Vagina (tissue), 2 donors: ENCODE measurements at places on chromosomes 5 and 9. TPM values are rescaled to one million over a fixed set of nuclear protein-coding genes. Genes with fewer than 3 reads are reported as not detected.
A peak's percentile ranks its signal among the peaks of the same experiment; 100 is the strongest.

Gene CORO2A
- 17.4 TPM for total RNA-seq

GRCh38 chr9:27491154-27491553 is 32.9 kb upstream of the IFNK start:
- H3K4me1 ChIP-seq: peaks cover 4% of the 10 kb centered on the region
- no peak overlapping the region for H3K27ac ChIP-seq
- DNase-seq: no peak

- DNase-seq: peak; percentile 80
- no peaks in the 10 kb centered on the region for H3K36me3 ChIP-seq
- no peaks in the 10 kb centered on the region for H3K4me1 ChIP-seq
- H3K4me3 ChIP-seq: no peak overlapping the region
- H3K27me3 ChIP-seq: no peaks in the 10 kb centered on the region
- H3K27ac ChIP-seq: no peak overlapping the region
Measured at GRCh38 chr5:1657161-1657741, 133.5 kb upstream of the LPCAT1 start.

DNA sequence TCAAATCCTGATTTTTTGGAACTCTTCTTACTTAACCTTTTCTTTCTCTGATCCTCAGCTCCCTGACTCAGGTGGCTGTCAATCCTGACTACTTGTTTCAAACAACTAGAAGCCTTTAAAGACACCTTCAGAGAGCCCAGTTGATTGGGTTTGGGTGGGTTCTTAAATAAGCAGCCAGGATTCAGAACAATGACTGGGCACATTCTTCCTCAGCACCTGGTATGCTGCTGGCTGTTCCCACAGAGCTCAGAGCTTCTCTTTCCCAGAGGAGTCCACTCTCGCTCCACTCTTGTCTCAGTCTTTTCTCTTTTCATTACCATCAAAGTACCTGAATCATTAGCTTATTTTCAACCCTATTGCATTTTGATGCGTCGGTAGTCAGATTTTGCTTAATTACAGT is 22.5 kb downstream of the PCSK5 start:
- no peaks in the 10 kb centered on the region for H3K27me3 ChIP-seq
- H3K27ac ChIP-seq: no peak overlapping the region
- no peak for DNase-seq
- H3K4me3 ChIP-seq: no peak overlapping the region
- H3K4me1 ChIP-seq: peaks cover 20% of the 10 kb centered on the region

GRCh38 chr5:174247301-174247700 is 201.8 kb downstream of the NSG2 start:
- no peak overlapping the region for H3K4me3 ChIP-seq
- H3K27ac ChIP-seq: no peak overlapping the region
- no peaks in the 10 kb centered on the region for H3K27me3 ChIP-seq
- H3K36me3 ChIP-seq: no peaks in the 10 kb centered on the region
- peaks cover 8% of the 10 kb centered on the region for H3K4me1 ChIP-seq

GRCh38 chr5:57492632-57493031 is 10.0 kb upstream of the ACTBL2 start:
- H3K27ac ChIP-seq: no peak overlapping the region
- H3K4me1 ChIP-seq: peaks cover 17% of the 10 kb centered on the region
- H3K4me3 ChIP-seq: no peak overlapping the region
- H3K27me3 ChIP-seq: no peaks in the 10 kb centered on the region
- H3K36me3 ChIP-seq: no peaks in the 10 kb centered on the region

Gene ENHO
- not detected for total RNA-seq

- H3K4me3 ChIP-seq: no peak overlapping the region
- H3K27ac ChIP-seq: no peak overlapping the region
- no peaks in the 10 kb centered on the region for H3K27me3 ChIP-seq
- peaks cover 10% of the 10 kb centered on the region for H3K4me1 ChIP-seq
Measured at GRCh38 chr9:92297611-92298010, 4.1 kb upstream of the IARS1 start.

GRCh38 chr5:151569132-151570046 is 21.7 kb downstream of the FAT2 start:
- no peak overlapping the region for H3K4me3 ChIP-seq
- no peak for DNase-seq
- H3K4me1 ChIP-seq: no peaks in the 10 kb centered on the region
- no peaks in the 10 kb centered on the region for H3K36me3 ChIP-seq
- no peaks in the 10 kb centered on the region for H3K27me3 ChIP-seq

DNA sequence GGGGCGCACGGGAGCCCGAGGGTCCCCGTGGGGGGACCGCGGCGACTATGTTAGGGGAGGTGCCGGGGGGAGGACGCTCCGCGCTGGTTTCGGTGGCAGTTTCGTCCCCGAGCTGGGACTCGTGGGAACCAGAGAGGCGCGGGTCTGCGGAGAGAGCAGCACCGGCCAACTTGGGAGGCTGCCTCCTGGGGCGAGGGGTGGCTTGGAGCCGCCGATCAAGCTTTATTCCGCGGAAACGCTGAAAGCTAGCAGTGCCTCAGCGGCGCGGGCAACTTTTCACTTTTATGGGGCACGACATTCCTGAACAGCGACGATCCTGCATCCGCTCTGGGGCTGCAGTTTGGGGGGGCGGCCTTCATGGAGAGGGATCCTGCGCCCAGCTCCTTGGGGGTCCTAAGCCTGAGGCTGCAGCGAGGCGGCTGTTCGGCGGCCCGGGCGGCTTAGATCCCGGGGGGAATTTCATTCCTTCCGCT is 369 bp downstream of the OCLN start:
- peak overlapping the region; percentile 58 for H3K4me3 ChIP-seq
- no peak for DNase-seq
- peak overlapping the region; percentile 52 for H3K27ac ChIP-seq
- H3K4me1 ChIP-seq: peaks cover 19% of the 10 kb centered on the region
- no peaks in the 10 kb centered on the region for H3K36me3 ChIP-seq

DNA sequence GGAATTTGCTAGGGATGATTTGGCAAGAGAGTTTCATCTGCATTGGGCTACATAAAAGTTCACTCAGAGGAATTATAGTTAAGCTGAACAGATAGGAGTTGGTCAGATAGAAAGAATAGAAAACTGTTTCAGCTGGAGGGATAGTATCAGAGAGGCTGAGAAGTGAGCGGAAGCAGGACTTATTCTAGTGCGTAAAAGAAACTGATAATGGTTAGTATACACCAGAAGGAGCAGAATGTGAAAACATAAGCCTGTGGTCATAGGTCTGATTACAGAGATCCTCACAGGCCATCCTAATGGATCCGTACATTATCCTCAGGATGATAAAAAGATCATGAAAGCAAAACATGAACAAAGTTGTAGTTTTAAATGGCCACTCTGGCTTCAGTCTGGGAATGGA is 585.2 kb downstream of the BRINP1 start:
- no peak for DNase-seq
- H3K27ac ChIP-seq: no peak overlapping the region
- no peak overlapping the region for H3K4me3 ChIP-seq
- H3K36me3 ChIP-seq: no peaks in the 10 kb centered on the region
- H3K27me3 ChIP-seq: no peaks in the 10 kb centered on the region

DNA sequence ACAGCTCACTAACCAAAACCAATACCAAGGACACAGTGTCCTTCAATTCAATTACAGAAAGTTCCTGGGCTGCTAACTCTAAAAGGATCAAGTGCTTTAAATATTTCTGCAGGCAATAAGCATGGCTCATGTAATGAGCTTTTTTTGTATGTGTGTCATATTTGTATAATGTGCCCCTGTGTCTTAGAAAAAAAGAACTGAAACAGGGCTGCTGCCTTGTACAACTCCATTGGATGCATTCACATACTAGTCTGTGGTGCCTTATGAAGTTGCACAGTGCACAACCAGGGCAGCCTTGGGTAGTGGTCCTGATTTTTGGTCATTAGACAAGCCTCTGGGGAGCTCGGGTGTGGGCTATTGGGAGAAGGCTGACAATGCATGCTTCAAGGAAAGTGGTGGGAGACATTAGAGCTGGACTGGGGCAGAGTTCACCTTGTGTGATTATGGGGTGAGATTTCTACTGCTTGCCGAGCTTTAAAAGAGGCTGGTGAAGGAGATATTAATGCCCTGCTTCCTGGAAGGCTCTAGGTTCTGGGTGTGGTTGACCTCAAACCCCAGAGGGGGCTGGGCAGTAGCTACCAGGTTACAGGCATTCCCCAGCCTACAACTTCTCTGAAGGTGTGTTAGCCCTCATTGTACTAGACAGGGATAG is 3.6 kb upstream of the CPEB4 start:
- no peak for DNase-seq
- no peak overlapping the region for H3K4me3 ChIP-seq
- no peaks in the 10 kb centered on the region for H3K27me3 ChIP-seq
- H3K27ac ChIP-seq: no peak overlapping the region
- H3K36me3 ChIP-seq: no peaks in the 10 kb centered on the region

Gene ADRB2
- 43.2 TPM for total RNA-seq

DNA sequence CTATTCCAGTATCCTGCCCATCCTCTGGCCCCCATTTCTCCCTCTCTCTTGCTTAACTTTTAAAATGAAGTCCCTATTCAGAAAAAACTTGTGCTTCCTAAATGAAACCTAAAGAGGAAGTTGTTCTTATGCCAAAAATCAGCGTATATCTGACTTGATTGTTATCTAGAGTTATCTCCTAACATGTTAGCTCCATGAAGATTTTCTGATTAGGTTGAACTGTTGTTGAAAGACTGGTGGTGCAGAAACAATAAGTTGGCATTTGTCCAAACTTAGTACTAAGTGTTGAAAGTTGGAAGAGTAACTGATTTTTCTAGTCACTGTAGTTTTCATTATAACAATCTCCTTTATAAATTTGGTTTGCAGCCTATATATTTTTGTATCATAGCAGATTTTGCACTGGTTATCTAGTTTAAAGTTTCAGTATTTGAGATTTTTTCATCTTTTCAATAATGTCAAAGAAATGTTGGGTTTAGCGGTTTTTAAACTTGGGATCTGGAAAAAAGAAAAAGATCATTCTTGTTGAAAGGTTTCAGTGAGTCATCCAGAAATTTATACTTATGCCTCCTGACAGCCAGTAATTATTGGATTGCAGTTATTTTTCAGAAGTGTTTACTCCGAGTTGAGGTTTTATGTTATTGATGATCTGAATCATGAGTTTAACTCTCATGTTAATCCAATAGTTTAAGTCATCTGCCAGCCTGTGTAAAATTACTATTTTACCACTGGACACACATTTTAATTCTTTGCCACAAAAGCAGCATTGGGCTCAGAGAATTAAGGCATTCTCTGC is 60.6 kb downstream of the PAM start:
- H3K36me3 ChIP-seq: no peaks in the 10 kb centered on the region
- H3K4me1 ChIP-seq: peaks cover 12% of the 10 kb centered on the region
- no peak overlapping the region for H3K4me3 ChIP-seq
- no peak overlapping the region for H3K27ac ChIP-seq

Gene TSLP
- 2.0 TPM for total RNA-seq

DNA sequence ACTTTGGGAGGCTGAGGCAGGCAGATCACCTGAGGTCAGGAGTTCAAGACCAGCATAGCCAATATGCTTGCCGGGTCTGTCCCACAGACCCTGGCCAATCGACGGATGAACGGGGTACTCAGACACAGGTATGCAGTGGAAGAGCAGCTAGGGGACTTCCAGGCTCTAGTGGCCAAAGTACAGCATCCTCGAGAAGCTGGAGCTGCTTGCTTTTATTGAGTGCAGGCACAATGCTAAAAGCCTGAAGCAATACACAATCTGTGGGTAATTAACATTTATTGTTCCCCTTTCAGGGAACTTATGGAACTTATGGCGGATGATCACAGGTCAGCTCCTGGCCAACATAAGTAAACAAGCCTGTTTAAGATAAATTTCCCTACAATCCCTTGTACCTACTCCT is 32.8 kb upstream of the SEMA4D start:
- no peak overlapping the region for H3K27ac ChIP-seq
- H3K4me3 ChIP-seq: no peak overlapping the region
- DNase-seq: no peak
- no peaks in the 10 kb centered on the region for H3K27me3 ChIP-seq

DNA sequence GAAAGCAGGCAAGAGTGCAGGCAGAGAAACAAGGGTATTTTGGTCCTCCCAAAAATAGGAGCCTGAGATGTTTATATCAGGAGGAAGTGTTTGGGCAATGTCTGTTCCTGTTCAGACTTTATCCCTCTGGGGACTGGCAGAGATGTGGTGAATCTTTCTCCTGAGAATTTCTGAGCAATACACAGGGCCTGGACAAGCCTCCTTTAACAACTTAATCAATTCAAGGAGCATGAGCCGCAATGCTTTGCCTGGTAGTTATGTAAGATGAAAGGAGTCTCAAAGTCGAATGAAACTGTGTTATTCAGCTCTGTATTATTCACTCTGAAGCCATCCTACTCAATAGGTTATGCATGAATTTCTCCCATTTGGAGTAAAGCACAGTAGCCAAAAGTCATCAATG is 365.6 kb downstream of the MAN2A1 start:
- no peak overlapping the region for H3K27ac ChIP-seq
- DNase-seq: no peak
- no peak overlapping the region for H3K4me3 ChIP-seq
- no peaks in the 10 kb centered on the region for H3K4me1 ChIP-seq

Gene LCN2
- total RNA-seq: 136 TPM

DNA sequence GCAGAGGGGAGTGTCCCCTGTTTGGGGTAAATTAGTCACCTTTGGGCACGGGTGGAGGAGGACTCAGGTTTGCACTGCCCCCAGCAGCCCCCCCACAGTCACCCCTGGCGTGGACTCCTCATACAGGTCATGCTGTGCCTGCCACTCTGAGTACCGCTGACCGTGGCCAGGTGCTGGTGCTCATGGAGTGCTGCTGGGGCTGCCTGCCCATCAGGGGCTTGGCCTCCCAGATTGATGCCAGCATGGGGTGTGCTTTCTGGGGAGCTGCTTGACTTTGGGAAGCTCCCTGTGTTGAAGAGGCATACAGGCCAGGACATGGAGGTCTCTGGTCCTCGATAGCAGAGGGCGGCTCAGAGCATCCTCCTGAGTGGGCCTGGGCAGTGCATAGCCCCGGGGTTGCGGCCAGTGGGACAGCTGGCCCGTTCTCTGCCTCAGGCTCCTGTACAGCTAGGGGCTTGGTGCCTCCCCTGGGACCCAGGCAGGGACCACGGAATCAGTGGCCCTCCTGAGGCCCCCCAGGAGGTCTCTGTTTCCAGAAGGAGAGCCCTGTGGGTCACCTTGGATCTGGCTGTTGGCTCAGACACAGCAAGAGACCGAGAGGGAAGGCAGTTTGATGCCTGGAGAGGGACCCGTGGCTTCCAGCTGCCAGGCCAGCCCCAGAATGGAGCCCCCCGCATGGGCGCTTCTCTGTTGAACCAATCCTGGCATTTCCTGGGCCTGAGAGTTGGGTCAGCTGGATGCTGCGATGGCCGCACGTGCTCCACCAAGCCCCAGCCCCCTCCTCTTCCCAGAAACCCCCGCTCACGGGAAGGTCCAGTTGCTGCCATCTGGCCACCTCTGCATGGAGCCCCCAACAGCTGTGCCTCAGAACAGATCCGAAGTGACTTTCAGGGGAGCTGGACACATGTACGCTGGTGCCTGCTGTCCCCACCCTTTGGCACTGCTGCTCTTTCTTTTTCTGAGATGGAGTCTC is 6.1 kb upstream of the AJM1 start:
- peaks cover 2% of the 10 kb centered on the region for H3K4me1 ChIP-seq
- no peaks in the 10 kb centered on the region for H3K27me3 ChIP-seq
- H3K36me3 ChIP-seq: no peaks in the 10 kb centered on the region
- no peak overlapping the region for H3K4me3 ChIP-seq
- H3K27ac ChIP-seq: no peak overlapping the region

- no peak for DNase-seq
- no peak overlapping the region for H3K27ac ChIP-seq
- H3K36me3 ChIP-seq: no peaks in the 10 kb centered on the region
- H3K4me1 ChIP-seq: peaks cover 16% of the 10 kb centered on the region
- no peak overlapping the region for H3K4me3 ChIP-seq
- no peaks in the 10 kb centered on the region for H3K27me3 ChIP-seq
Measured at GRCh38 chr5:113225259-113225658, 209.5 kb downstream of the TSSK1B start.
